ENCODE measurements at places on chromosomes 7 and 10.

DNA sequence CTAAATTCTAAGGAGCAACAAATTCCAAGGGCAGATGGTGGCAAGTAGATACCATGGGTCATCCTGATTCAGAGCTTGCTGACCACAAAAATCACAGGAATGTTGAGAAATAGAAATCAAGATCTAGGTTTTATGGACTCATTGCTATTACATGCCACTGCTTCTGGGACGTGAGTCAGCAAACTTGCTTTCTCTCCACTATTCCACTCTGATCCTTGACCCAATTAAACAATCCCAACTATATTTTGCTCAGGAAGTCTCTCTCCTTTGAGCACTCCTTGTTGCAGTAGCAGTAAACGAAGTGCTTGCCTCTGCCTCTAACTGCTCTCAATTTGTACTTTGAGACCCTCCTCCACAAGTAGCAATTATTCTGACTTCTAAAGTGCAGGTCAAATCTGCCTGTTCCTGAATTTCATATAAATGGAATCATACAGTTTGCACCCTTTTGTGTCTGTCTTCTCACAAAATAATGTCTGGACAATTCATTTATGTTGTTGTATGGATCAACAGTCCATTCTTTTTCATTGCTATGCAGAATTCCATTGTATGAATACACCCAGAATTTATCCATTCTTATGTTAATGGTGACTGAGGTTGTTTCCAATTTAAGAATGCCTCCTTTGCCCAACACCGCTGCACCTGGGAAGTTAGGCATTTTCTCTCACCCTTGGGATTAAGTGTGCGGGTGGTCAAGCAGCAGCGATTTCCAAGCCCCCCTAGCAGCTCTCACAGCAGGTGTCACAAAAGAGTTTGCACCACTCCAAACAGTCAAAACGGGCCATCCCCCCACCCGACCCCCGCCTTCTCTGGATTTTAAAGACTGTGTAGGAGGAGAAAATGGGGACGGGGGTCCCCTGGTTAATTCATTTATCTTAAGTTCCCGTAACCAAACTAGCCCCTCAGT is 35.9 kb downstream of the ACSM6 start:
- DNase-seq, result no peak

DNA sequence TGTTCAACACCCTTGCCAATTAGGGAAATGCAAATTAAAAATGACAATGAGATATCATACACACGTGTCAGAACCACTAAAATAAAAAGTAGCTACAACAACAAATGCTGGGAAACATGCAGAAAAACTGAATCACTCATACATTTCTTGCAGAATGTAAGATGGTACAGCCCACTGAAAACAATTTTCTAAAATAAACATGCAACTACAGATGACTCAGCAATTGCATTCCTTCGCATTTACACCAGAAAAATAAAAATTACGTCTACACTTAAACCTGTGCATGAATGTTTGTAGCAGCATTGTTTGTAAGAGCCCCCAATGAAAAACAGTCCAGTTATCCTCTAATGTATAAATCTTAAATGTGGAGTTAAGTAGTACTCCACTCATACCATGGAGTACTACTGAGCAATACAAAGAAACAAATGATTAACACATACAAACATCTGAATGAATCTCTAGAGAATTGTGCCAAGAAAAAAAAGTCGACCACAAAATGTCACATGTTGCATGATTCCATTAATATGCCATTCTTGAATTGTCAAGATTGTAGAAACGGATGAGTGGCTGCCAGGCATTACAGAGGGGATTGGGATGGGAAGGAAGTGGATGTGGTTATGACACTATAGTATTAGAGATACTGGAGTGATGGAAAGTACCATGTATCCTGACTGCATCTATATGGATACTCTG is 134.6 kb upstream of the NPSR1 start:
- DNase-seq, result no peak

- DNase-seq, result no peak
Measured at GRCh38 chr10:115657161-115657860, 564.1 kb downstream of the ATRNL1 start.

DNA sequence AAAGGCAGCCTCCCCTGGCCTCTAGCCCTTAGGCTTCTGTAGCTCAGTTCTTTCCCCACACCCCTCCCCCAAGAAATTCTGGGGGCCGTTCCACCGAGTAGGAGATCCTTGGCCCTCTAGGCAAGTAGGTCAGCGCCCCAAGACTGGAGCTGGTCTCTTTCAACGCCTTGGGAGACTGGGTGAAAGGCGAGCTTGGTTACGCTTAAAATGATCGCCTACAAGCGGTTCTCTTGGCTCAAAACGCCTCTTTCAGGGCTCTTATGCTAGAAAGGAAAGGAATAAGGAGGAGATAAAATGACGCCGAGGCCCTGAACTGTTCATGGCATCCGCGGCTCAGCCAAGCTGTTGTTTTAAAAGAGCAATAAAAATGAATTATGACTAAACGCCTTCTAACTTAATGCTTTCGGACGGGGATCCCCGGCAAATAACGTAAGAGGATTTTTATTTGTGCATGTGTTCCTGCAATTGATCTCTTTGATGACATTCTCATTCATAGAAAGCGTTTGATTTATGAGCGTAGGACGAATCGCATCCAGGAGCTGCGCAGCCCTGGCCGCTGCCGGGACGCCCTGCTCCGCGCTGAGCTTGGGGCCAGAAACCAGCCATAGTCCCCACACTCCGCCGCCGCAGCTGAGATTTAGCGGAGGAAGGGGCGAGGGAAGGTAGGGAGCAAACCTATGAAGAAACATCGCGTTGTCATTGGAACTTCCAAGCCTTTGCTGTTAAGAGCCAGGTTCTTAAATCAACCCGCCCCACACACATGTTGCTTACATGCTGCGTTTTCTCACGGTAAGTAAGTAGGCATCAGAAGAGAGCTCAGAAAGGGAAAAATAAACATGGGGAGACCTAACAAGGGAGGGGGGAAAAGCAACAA is 3.0 kb upstream of the HOXA1 start:
- DNase-seq, result no peak

DNA sequence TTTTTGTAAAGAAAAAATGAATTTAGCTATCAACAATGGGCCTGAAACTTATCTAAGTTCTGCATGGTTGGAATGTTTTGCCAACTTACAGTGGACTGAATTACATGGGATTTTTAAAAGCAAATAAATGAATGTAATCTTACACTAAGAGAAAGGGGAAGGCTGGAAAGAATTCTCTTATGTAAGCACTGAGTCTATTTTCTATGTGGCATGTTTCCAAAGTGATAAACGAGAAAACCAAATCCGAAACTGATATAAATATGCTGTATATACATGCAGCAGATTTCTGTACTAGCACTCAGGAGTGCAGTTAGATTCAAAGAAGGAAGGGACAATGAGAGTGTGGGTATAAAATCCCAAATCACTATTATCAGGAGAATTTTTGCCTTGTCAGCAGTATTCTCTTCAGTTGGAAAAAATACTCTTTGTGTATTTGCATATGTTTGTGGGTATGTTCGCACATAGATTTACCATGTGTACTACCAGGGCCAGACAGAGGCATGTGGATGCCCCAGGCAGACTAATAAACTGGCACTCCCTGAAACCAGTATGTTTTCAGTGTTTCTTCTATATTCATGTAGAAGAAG is 334.3 kb upstream of the SEMA3D start:
- no peak for DNase-seq

GRCh38 chr7:45217358-45217757 is 59.8 kb downstream of the RAMP3 start:
- no peak for DNase-seq

DNA sequence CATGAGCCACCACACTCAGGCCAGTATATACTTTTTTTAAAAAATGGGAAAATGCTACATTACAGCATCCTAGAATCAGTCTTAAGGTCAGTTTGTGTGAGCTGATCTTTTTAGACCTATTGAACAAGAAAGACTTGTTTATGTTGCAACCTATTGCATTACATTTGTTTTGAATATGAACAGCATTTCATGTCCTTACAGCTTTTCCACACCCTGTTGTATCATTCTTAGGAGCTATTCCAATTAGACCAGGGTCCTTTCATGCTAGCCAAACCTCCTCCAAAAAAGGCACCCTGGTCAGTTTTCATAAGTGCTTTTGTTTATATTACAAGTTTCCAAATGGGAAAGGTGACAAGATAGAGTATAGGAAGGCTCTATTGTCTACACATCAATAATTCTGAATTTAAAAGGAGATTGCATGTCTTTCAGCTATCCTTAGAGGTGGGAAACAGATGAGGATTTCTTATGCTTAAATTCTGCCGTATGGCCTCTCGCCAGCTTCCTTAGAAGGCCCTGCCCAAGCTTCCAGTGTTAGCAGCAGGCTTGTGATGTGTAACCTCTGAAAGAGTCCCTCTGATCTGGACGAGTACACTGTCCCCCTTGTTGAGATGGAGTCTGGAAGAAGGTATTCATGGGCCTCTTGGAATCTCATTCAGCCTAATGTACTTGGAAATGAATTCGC is 171.9 kb downstream of the OTUD1 start:
- DNase-seq, result no peak

DNA sequence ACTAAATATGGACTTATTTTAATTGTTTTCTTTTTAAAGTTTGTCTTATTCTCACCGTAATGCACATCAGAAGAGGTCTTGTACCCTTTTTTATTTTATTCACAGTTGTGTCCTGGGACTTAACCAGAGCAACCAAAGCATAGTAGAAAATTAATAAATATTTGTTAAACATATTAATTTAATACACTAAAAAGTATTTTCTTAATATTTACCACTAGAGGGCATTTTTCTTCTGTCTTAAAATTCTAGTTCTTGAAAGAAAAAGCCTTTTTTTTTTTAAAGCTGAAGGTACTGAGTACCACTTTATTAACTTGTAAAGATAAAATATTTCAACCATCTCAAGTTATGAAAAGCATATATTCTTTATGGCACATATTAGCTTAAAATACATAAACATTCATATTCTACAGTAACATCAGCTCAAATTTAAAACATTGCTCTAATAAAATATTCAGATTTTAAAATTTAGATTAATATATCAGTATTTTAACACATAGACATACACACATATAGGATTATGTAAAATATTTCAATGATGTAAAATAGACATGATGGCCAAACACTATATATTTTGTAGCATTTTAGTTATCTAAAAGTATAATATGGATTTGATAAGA is 260.4 kb downstream of the SEMA3A start:
- no peak for DNase-seq

DNA sequence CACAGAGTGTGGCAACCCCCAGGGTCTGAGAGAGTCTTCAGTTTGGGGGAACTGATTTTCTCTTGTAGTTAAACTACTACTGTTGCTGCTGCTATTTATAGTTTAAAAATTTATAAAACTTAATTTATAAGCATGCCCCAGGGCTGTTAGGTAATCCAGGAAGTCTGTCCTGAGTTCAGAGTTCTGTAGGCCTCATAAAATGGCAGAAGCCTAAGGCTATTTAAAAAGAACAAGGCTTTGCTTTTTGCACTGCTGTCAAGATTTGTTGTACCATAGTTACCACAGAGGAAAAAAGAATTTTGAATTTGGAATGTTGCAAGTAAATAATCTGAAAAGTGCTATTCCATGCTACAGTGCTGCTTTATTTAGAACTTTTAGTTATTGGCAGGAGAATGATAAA is 66.1 kb downstream of the AGK start:
- DNase-seq, result no peak

DNA sequence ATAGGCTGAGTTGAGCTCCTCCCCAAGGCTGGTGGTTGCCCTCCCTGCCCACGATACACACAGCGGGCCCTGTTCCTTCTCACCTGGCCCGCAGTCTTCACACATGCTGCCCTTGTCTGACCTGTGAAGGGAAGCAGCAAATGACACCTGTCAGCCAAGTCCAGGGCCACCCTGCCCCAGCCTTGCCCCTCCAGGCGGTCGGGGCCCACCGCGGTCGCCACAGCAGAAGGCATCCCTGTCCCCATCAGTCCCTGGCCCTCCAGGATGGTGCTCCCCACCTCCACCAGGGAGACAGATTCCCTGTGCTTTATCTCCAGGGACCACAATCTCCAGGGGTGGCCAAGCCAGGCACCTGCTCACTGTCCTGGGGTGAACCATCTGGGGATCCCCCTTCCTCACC is 81.2 kb upstream of the TMEM248 start:
- DNase-seq, result no peak

- DNase-seq, result peak; percentile 89
Measured at GRCh38 chr7:151759591-151760042, 117.3 kb downstream of the PRKAG2 start.

GRCh38 chr10:99143011-99143410 is 92.6 kb downstream of the HPSE2 start:
- DNase-seq, result no peak

DNA sequence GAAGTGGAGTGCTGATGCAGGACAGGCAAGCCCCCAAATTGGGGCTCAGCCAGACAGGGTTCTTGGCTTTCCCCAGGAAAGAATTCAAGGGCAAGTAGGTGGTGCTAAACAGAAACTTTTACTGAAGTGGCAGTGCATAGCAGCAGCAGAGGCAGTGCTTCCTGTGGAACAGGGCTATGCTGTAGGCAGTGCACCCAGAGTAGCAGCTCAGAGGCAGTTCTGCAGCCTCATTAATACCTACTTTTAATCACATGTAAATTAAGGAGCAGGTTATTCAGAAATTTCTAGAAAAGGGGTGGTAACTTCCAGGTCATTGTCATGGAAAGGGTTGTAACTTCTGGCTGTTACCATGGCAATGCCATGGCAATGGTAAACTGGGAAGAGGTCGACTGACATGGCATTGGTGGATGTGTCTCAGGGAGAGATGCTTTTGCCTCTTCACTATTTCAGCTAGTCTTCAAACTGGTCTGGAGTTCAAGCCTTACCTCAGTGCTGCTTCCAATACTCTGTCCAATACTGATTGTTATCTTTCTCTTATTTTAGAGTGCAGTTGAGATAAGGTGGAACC is 29.2 kb downstream of the PRSS58 start:
- no peak for DNase-seq
